Right lobe of liver (tissue), 6 donors: ENCODE measurements at places on chromosomes 3 and 15. TPM values are rescaled to one million over a fixed set of nuclear protein-coding genes. Genes with fewer than 3 reads are reported as not detected.

DNA sequence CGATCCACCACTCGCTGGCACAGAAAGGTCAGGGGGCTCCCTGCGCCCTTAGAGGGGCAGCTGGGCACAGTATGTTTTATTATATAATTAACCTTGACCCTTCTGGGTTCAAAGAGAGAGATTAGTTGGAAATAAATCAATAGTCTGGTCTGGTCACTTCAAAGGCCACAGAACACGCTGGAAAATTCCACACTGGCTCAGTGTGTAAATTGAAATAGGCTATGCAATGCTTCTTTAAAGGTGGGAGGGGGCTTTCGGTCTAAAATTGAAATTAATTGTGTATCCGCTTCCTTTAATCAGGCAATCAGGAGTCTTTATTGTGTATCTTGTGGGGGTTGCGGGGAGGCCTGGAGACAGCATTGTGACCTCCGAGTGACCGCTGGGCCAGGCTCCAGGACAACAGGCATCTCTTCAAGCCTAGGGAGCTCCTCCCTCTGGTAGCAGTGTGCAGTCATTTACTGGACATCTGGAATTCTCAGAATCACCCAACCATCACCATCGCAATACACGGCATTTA, 8.0 kb downstream of the RNU5B-1 start:
- peak; percentile 86 for DNase-seq

Gene KIF15
- total RNA-seq: 0.51 TPM

GRCh38 chr15:56919609-56920366, 1.3 kb downstream of the TCF12 start:
- peak; percentile 37 for DNase-seq

GRCh38 chr15:91225741-91226140, 125.7 kb downstream of the SV2B start:
- no peak for DNase-seq

Gene GOLGA8S
- total RNA-seq: 0.37 TPM

Gene ACKR2
- 17.0 TPM for total RNA-seq

DNA sequence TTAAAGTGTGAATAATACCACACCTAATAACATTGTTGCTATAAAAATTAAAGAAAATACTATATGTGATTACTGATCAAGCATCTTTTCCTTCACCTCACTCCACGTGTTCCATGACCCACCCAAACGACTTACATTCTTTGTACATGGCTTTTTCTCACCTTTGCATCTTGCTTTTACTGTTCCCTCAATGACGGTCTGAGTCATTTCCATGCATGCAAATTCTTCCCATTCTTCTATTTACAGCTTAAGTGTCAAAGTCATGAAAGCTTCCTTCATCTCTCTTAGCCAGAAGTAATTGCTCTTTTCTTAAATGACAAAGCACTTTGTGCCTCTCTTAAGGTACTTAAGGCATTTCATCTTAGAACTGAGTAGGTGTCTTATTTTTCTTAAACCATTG, 64.0 kb downstream of the GREM1 start:
- no peak for DNase-seq

GRCh38 chr3:45858809-45859543, 17.1 kb upstream of the LZTFL1 start:
- DNase-seq: no peak

GRCh38 chr15:98308117-98308516, 340.2 kb upstream of the IGF1R start:
- DNase-seq: no peak

DNA sequence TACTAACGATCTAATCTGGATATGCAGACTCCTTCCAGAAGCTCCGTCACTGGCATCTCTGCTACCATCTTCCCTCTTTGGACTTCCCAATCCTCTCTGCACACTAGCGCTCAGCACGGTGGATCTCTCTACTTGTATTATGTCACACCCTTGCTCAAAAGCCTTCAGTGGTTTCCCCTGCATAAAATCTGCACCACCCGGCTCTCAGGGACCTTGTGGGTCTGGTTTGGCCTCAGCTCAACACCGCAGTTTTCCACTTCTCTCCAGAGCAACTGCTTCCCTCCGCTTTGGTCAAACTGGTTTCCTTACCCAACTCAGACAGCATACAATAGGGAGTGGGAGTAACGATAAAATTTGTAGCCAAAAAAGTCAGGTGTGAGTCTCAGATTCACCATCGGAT, 30.7 kb upstream of the HES1 start:
- no peak for DNase-seq

DNA sequence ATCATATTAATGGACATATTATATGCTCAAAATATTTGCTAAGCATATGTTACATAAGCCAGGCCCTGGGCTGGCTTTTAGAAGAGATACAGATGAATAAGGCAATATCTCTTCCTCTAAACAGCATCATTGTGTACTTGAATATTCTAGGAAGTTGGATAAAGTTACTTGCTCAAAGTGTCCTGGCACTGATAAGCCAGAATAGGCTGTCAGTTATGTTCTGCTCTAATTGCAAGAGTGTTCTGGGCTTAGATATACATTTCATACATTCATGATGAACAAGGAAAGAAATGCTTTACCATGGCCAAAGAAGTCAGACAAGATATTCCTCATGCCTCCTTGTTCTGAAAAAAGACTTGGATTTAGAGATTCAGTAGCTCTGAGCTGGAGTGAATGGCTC, 40.7 kb downstream of the KBTBD12 start:
- DNase-seq: no peak

- DNase-seq: no peak
Observed at GRCh38 chr3:189272500-189273119, 100.8 kb downstream of the TPRG1 start.

DNA sequence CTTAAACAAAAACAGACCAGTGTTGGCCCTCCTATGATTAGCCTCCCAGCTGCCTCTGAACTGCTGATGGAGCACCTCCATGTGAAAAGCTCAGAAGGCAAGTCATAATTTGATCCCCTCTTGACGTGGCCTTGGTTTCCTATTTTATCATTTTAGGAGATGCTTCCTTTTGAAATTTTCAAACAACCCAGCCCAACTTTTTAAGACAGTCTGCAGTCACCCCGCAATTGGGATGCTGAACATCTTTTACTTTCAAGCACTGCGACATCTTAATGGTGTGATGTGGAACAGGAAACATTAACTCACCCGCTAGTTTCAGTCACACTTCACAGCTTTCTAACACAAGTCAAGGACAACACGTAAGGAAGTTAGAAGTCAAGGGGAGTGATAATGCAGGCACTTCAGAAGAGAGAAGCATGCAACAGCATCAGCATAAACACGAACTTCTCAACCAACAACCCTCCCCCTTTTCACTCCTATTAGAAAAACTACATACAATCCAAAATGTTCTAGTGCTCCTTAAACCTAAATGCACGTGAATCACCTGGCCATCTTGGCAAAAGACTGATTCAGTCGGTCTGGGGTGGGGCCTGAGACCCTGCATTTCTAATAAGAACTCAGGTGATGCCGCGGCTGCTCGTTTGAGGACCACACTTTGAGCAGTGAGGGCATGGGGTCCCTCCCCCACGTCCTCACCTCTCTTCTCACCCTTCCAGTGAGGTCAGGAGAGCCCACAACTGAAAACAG, 161.5 kb downstream of the FOXP1 start:
- no peak for DNase-seq

Gene MIX23
- 36.0 TPM for total RNA-seq

- DNase-seq: no peak
Observed at GRCh38 chr3:10983219-10983916, 9.2 kb upstream of the SLC6A1 start.

Gene GUCA1C
- not detected for total RNA-seq

Gene HMG20A
- total RNA-seq: 16.4 TPM

Gene SLC2A2
- 162 TPM for total RNA-seq

Gene GOLGA8J
- not detected for total RNA-seq

GRCh38 chr3:169760479-169760878, 4.4 kb downstream of the TERC start:
- DNase-seq: no peak

DNA sequence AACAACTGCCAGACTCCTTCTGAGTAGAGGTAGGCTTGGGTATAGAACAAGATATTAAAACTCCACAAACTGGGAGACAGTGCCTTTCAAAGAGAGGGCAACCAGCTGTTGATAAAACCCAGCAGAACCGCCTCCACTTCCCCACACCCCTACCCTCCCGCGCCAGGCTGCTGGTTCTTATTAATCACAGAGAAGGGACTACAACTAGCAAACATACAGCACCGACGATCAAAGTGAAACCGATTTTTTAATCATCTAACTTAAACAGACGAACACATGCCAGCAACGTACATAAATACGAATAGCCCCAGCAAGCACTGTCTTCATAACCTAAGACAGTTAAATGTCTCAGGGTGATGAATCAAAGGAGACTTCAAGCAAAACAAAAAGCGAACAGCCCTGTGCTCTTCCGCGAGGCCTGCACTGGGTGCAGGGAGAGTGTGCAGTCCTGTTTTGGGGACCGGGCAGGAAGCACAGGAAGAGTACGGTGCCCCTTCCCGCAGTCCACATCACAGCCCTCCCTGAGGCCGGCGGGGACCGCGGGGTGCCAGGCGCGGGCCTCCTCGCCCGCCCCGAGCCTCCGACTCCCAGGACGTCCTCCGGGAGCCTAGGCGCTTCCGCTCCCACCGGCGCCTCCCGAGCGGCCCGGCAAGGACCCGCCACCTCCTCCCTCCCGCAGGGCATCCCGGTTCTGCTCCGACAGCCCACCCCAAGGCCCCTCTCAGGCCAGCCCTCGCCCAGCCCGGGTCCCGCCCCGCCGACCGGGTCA, 75.1 kb upstream of the VGLL4 start:
- peak; percentile 59 for DNase-seq

- DNase-seq: no peak
Observed at GRCh38 chr3:175805825-175806224, 946.7 kb downstream of the NAALADL2 start.

- DNase-seq: no peak
Observed at GRCh38 chr15:80367661-80368060, 36.5 kb upstream of the ARNT2 start.

DNA sequence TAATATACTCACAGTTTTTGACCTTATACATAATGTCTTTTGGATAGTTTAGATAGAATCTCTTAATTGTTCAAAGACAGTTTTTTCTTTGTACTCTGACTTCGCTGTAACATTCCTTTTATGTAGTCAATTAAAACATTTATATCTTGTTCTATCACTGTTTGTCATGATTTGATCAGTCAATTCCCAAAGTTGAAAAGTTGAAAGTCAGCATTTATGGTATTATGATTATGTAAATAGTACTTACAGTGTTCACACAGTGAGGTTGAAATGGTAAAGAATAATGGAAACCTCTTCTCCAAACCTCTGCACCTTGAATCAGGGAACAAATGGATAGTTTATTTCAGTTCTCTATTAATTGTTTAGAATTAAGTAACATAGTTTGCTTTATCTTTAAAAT, 26.6 kb downstream of the NR1D2 start:
- no peak for DNase-seq

Gene RAB6B
- 0.60 TPM for total RNA-seq

- no peak for DNase-seq
Observed at GRCh38 chr3:115040673-115041286, 106.3 kb downstream of the ZBTB20 start.

- no peak for DNase-seq
Observed at GRCh38 chr15:90529011-90529370, 732 bp upstream of the CRTC3 start.

Gene TRIM69
- 3.9 TPM for total RNA-seq

DNA sequence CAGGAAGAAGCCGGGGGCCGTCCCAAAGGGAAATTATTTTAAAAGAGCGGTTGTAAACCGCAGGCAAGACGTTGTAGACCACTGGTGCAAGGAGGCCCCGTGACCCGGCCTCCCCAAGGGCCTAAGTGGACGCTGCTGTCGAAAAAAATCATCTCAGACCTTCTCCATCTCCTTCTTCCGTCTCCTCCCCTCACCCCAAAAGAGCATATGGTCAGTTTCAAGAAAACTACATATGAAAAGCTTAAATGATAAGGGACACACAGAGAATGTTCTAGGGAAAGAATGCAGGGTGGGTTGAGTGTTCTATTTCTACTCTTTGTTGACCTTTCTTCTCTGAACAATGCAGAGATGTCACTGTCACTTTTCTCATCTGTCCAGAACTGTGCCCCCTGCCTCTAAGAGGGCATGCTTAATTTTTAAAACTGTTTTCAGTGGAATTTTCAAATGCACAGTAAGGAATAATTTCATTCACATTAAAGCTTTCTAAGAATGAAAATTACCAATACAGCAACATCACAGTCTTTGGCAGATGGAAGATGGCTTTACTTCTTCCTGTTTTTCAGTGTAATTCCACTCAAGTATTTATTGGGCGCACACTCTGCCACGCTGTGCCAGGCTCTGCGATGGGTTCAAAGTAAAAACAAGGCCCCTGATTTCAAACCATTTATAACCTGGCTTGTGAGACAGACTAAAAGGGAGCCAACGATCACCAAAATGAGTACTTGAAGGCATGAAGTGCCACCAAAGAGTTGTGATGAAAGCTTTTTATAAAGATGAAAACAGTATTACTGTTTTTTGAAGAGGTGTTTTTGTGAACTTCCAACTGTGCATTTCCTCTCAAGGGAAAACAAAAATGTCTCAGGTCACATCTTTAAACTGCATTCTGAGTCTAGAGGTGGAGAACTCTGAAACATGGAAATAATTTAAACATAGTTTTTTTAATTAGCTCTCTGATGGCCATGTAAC, 891 bp upstream of the TOP2B start:
- DNase-seq: no peak

DNA sequence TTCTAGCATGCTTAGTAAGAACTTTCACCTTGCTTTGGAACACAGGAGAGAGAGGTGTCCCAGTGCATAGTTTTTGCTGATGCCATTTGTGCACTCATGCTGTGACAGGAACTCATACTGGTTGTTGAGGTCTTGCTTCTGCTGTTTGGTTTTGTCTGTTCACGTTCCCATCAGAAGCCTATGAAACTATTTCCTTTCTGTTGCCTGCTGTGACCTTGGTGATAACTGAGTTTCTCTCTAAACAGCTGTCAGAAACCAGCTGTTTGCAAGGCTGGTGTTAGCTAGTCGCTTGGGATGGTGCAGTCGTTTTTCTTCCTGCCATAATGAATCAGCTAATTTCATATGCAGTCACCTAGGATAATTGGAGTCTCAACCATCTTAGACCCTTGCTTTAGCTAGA, 724.1 kb downstream of the GRM7 start:
- DNase-seq: no peak

- DNase-seq: no peak
Observed at GRCh38 chr3:114745322-114746240, 401.5 kb downstream of the ZBTB20 start.

GRCh38 chr3:85244091-85244490, 285.3 kb downstream of the CADM2 start:
- DNase-seq: no peak

Gene NEK10
- total RNA-seq: 0.51 TPM

Gene MESP2
- 0.12 TPM for total RNA-seq

Gene A4GNT
- total RNA-seq: not detected

DNA sequence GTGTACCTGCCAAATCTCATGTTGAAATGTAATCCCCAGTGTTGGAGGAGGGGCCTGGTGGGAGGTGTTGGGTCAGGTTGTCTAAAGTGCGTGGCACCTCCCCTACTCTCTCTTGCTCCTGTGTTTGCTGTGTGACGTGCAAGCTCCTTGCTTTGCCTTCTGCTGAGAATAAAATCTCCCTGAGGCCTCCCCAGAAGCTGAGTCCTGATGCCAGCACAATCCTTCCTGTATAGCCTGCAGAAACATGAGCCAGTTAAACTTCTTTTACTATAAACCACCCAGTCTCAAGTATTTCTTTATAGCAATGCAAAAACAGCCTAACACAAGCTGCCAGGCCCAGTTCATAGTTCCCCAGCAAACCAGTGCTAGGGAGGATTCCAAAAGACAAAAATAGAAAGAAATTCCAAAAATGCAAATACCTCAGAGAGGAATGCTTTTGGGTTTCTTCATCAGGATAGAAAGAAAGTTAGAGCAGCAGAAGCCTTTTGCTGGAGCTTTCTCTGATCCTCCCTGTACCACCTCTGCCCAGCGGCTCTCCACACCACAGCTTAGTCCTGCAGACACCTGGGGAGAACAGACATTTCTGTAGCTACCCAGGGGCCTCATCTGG, 25.9 kb upstream of the CDV3 start:
- peak; percentile 56 for DNase-seq
